Left renal pelvis (tissue), 4 donors: ENCODE measurements at places on chromosomes 4 and X.

DNA sequence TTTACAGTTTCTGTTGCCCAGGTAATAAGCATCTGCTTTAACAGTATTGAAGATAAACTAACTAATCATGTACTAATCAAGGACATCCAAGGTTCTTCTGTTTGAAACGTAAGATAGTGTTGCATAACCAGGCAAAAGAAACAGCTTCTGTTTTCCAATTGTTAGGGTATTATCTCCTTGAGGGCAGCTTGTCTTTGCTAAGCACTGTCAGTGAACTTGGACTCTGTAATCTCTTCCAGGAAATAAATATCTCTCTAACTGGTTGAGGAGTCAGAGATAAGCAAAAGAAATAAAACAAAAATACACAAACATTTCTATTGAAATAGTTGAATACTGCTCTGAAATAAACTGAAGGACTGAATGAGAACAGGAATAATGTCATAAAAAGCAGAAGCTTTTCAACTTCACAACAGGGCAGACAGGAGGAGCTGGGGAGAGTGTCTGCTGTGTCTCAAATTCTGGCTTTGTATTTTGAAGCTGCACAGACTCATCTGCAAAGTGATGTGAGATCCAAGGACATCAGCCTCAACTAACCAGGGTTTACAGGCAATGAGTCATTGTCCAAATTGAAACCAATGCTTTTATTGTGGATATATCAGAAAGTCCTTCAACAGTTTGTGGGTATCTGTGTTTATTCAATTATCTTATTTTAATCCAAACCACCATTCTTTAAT lies 1253.0 kb upstream of the PCDH7 start:
- DNase-seq = no peak

GRCh38 chrX:3712870-3713224 lies 602 bp downstream of the PRKX start:
- DNase-seq = no peak

DNA sequence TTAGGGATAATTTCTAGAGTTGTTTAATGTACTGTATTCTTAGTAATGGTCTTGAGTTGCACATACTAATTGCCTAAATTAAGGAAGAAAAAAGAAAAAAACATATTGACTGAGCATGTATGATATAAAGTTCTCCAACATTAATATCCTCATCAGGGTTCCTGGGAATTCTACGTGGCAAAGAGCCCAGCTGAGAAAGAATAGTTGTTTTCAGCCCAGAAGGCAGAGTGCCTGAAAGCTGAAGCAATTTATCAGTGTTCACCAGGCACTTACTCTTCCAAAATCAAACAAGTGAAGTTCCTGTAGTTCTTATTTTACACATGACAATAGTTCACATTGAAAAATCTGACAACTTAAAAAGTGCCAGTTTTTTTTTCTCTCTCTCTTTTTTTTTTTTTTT lies 27.7 kb downstream of the YIPF7 start:
- DNase-seq = no peak

DNA sequence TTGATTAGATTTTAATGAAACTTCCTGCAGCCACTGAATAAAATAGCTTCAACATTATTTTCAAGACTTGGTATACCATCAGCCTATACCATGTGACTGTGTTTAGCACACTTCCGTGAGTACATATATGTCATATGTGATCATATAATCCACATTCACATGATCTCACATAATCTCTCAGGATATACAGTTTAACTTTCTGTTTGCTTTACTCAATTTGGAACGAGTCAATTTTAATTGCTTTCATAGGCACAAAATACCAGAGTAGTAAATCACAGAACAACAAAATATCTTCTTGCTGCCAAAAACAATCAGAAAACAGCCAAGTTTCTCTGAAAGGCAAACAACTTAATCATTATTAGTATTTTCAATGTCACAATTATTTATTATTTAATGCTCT lies 731.1 kb upstream of the DIAPH2 start:
- DNase-seq = no peak

DNA sequence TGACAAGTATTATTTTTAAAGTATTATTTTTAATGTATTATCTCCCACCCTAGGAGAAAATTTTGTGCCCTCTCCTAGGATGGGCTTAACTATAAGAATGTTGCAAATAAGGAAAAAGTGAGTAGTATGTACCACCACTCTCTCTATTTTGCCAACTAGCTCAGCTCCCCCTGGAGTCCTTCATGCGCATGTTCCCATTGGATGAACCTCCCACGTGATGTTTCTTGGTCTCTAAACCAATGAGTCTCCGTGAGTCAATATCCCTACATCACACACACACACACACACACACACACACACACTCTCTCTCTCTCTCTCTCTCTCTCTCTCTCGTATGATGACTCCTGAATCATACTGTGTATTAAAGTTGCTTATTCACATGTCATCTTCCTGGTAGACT lies 129.7 kb upstream of the ZFP42 start:
- no peak for DNase-seq

DNA sequence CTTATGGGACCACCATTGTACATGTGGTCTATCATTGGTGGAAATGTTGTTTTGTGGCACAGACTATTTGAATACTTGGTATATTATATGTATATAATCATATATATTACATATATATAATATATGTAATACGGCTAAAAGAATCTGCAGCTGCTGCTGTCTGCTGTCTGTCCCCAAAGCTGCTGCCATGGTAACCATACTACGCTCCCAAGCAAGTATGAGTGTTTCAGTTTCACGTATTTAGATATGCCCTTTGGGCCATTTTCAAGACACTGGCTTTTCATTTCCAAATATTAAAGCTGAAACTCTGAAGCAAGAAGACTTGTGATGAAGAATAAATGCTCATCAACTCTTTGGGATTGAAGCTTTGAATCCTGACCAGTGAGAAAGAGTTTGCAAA lies 42.0 kb upstream of the ARSJ start:
- DNase-seq = no peak

- DNase-seq = no peak
Measured at GRCh38 chr4:121233982-121234381, 69.9 kb upstream of the TNIP3 start.

DNA sequence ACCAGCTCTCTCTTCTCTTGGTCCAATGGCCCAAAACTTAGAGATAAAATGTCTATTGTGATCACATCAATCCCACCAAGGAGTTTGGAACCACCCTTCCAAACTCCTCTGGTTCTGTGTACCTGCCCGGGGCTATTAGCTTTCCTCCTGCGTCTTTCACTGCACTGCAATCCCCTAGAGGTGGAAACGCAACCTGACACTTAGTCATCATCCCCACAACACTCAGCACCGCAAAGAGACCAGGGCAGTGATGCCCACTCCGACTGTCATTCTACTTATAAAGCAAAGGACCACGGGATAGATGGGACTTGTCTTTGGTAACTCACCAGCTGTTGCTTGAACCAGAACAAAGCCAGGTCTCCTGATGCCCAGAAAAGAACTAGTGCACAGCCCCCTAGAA lies 22.0 kb downstream of the AFAP1 start:
- no peak for DNase-seq

DNA sequence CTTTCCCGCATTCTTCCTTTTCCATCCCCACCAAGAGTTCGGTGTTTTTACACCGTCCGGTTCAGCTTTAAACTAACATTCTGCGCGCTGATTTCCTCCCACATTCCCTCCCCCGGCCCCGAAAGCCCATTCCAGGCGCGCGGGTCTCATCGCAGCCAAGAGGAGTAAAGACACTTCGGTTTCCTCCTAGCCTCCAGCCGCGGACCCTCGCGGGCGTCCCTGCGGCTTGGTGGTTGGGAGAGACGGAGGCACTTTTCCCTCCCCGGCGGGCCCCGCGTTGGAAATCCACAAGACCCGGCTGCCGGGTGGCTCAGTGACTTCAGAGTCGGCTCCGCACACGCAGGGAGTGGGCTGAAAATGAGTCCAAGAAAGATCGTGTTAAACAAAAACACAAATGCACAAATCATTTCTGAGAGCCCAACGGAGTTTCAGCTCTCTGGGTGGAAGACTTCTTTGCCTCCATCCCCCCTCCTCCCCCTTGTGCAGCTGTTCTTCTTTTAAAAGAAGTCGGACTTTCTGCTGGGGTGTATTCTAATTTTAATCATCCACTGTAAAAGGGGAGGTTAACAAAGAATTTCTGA lies 2.0 kb upstream of the ARX start:
- DNase-seq = no peak

DNA sequence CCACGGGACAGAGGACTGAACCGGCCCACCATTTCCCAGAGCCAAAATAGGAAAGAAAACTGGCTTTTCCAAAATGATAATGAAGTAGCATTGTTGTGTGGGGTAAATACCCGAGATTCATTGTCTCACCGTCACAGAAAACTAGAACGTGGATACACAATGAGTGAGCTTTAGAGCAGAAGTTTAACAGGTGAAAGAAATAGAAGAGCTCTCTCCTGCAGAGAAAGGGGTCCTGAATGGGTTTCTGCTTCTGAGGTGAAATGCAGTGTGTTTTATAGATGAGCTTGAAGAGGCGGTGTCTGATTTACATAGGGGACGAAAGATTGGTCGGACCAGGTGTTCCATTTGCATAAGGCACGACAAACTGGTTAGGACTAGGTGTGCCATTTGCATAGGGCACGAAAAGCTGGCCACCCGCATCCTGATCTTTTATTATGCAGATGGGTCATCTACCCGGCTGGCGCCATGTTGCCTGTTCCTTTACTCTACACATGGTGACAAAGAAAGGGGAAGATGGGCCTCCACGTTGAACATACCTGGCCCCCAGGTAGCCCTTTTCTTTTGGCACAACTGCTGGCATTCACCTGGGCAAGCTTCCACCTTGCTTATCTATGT lies 118.1 kb downstream of the ATXN3L start:
- no peak for DNase-seq

DNA sequence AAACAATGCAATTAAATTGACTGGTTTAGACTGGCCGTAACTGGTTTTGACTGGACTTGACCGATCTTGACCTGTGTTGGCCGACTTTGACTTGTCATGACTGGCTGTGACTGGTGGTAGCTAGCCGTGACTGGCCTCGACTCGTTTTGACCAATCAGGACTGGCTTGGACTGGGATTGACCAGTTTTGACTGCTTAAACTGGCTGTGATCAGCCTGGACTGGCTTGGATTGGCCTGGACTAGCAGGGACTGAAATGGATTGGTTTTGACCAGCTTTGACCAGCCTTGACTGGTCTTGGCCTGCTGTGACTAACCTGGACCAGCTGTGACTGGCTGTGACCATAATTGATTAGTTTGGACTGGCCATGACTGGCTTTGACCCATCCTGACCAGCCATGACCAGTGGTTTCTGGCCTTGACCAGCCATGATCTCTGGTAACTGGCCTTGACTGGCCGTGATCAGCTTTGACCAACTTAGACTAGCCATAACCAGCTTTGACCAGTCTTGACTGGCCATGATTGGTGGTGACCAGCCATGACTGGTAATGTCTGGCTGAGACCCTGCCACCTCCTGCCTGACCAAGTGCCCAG lies 13.1 kb downstream of the SUV39H1 start:
- no peak for DNase-seq

GRCh38 chrX:46180258-46180687 lies 364.9 kb downstream of the ZNF674 start:
- DNase-seq = no peak

DNA sequence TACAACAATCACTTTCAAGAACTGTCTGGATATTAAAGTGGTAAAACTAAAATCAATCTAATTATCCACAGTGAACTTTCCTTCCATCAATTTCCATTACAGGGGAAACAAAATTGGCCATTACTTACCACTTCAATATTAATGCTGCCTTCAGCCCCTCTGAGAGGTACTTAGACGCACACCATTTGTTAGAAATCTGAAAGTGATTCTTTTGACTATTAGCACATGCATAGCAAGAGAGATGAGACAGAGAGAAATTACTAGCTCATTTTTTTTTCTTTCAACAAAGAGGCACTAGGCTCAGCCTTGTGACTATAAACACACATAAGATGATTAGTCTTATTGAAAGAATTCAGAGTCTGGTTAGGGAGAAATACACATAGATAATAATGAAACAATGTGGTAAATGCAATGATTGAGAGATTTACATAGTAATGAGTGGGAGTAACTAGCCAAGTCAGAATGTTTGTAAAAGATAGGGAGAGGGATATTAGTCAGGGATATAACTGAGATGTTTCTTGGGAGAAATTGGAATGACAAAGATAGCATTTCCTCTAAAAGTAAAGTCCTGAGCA lies 93.3 kb downstream of the YIPF7 start:
- no peak for DNase-seq

DNA sequence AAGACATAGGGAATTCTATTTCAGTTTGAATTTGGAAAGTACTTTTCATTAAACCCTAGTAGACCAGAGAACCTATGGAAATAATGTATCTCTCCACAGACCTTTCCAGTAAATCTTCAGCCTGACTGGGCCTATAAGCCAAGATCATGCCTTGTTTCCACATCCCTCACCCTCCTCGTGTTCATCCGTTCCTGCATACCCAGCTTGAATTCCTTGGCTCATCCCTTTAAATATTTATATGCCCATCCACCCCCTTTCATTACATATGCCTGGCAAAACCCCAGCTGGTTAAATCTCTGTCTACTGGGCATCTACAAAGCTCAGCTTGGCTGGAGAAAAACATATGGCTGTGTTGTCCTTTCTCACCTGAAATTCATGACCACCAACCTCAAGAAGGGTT lies 32.4 kb downstream of the SLC2A9 start:
- DNase-seq = no peak

DNA sequence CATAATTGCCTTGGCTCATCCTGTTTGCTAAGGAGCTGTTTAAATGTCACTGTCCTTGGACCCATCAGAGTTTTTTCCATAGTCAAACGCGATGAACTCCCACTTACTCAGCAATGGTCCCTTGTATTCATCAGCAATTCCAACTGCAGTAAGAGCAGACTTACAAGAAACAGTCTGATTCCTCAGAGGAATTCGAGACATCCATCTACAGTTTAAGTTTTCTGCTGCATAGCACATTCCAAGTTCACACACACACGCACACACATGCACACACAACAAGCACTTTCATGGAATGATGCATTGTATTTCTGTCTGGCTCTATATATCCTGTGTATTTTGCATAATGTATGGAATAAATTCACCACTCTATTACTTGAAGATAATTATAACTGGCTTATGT lies 32.7 kb upstream of the TMEM150C start:
- no peak for DNase-seq

- no peak for DNase-seq
Measured at GRCh38 chr4:146243141-146243882, 29.0 kb downstream of the REELD1 start.

GRCh38 chrX:16018291-16018690 lies 105.1 kb upstream of the GRPR start:
- no peak for DNase-seq

DNA sequence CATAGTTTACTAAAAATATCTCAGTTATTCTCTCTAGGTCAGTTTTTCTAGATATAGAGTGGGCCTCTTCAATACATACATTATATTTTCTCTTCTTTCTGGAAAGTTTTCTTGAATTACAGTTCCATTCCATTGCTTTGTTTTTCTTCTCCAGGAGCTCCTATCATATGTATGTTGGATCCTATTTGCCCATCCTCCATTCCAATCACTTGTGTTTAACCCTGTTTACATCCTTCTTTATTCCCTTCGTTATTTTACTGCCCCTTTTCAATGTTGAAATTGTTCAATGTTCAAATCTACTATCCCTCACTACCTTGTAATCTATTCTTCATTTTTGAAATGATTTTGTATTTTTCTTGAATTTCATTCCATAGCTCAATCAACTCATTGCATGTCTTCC lies 97.4 kb downstream of the IRF2 start:
- no peak for DNase-seq
